A549 treated with dexamethasone at 1 μM for 4 hours (cell line): ENCODE measurements at places on chromosomes 7 and 10. TPM values are rescaled to one million over a fixed set of nuclear protein-coding genes. Genes with fewer than 3 reads are reported as not detected.

The EBLN1 gene
- total RNA-seq, result 0.07 to 0.18 TPM (median 0.11 TPM) in 3 of 5 replicates, not detected in the others

The HEPACAM2 gene
- 0.14 TPM in 1 of 5 replicates, not detected in the others for total RNA-seq

The TUBAL3 gene
- total RNA-seq, result 0.18 to 0.24 TPM (median 0.24 TPM) in 5 replicates

The FBXL13 gene
- 0.09 to 0.62 TPM (median 0.31 TPM) in 5 replicates for total RNA-seq

The CNPY1 gene
- not detected in 5 replicates for total RNA-seq

The ASZ1 gene
- not detected in 5 replicates for total RNA-seq

The GIMAP2 gene
- not detected in 5 replicates for total RNA-seq
